CD4-positive, alpha-beta T cell treated with Interferon gamma for 1 hour (primary cell): ENCODE measurements at places on chromosomes 13 and 19.

GRCh38 chr19:48405850-48406249, 12.4 kb downstream of the GRIN2D start:
- no peak for DNase-seq

- DNase-seq: no peak
These were observed 128.7 kb downstream of the LIG4 start for GRCh38 chr13:108086678-108087077.

- no peak for DNase-seq
These were observed 2.9 kb upstream of the C19orf25 start for GRCh38 chr19:1481893-1482360.

DNA sequence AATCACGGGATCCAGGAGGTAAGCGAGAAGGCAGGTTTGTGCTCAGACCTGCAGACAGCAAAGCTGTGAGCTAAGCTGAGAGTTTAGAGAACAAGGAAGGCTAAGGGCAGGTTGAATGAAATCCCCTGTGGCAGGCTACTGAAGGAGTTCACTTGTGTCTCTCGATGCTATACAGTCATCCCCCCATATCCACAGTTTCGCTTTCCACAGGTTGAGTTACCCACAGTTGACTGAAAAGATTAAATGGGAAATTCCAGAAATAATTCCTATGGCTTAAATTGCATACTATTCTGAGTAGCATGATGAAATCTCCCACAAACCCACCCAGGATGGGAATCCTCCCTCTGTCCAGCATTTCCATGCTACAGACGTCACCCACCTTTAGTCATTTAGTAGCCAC, 49.6 kb downstream of the ABCC4 start:
- DNase-seq: no peak

DNA sequence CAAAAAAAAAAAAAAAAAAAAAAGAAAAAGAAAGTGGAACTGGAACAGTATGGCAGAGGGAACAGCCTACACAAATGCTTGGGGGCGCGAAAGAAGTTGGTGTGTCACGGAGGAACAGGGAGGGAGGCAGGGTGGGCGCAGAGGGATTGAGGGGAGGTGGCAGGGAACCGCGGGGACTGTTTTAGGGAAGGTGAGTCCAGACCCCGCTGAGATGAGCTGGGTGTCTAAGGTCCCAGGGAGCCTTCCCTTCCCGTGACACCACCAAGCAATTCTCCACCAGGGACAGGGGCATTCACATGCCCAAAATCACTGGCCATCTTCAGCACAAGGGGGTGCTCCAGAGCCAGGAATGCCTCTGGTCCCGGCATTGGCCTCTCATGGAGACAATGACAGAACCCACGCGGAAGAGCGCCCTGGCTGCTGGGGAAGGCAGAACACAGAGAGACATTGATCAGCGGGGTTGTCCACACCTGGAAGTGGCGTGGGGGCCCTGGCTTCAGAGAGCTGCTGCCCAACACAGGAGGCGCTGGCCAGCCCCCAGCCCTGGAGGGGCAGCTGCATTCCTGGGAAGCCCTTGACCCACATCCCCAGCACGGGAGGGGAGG, 6.9 kb downstream of the PEAK3 start:
- peak; percentile 66 for DNase-seq

GRCh38 chr13:110890279-110891165, 24.3 kb downstream of the ANKRD10 start:
- no peak for DNase-seq

GRCh38 chr13:59700281-59700680, 463.4 kb downstream of the DIAPH3 start:
- DNase-seq: no peak

DNA sequence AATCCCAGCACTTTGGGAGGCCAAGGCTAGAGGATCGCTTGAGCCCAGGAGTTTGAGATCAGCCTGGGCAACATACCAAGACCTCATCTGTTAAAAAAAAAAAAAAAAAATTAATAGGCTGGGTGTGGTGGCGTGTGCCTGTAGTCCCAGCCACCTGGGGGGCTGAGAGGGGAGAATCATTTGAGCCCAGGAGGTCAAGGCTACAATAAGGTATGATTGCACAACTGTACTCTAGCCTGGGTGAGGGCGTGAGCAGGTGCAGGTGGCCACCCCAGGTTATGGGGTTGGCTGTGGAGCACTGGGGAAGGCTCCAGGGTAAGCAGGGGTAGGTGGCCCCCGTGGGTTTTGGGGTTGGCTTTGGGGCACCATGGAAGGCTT, 33.9 kb downstream of the MCF2L start:
- DNase-seq: no peak

DNA sequence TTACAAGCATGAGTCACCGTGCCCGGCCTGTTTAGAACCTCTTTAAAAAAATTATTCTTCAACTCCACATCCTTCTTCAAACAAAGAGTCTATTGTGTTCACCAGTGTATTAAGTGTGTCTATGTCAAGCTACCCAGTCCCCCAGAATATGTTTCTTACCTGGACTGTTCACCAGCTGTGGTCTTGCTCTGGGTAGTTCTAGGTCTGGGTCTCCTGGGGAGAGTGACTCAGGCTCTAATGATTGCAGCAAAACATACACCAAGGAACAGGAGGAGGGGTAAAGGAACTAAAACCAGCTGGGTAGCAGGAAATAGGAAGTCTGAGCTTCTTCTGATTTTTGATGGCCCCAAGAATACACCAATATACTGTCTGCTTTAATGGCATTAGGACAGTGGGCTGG, at the start of gene FPR1:
Gene FPR1 (minus strand): TSS at position 224 of the 400 bp plus-strand sequence. CDS start 4,884 bp downstream, outside the sequence.
- peak; percentile 51 for DNase-seq

DNA sequence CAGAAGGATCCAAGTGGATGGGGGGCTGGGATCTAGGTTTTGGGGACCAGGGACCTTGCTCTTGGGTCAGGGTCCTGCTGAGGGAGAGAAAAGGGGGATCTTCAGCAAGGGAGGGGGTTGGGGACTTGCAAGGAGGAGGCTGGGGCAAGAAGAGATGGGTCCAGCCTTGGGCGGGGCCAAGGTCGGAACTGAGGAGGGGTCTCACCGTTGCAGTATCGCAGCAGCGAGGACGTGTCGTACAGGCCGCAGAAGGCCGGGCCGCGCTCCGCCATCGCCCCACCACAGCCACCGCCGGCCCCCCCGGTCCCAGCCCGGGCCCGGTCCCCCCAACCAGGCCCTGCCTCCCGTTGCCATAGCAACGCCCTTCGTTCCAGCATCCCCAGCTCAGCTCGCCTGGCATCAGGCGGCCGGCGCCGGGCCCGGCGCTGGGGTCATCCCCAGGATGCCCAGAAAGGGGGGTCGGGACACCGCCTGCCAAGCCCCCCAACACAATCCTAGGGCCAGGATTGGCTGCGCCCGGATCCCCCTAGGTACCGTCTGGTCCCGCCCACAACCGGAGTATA, 6.0 kb upstream of the EML2 start:
- no peak for DNase-seq

DNA sequence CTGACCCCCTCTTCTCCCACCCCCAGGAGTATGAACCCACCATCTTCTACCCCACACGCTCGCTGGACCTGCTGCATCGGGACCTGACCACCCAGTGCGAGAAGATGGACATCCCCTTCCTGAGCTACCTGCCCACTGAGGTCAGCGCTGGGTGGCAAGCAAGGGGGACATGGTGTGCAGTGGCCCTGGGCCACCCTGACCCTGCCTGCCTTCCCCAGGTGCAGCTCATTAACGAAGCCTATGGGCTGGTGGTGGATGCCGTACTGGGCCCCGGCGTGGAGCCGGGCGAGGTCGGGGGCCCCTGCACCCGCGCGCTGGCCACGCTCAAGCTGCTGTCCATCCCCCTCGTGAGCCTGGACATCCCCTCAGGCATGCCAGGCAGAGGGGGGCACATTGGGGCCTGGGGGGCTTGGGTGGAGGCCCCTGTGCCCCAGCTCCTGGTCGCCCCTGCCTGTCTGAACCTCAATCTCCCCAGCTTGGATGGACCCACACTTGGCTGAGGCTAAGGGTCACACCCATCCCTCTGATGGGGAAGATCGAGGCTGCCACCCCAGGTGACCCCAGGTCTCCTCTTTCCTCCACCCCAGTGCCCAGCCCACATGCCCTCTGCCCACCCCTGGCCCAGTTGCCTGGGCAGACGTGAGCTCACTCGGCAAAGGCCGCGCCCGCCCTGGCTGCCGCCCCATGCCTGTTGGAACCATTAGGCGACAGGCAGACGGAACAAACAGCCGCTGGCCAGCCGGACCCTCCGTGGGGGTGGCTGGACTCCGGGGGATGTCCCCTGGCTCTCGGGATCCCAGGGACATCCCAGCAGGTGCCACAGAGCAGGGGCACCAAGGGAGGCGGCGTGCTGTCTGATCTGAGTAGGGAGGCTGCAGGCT, 2.5 kb upstream of the CILP2 start:
- DNase-seq: no peak

GRCh38 chr13:102905905-102906771, 60.3 kb downstream of the ERCC5 start:
- no peak for DNase-seq

GRCh38 chr13:98942997-98943396, 34.9 kb downstream of the DOCK9 start:
- DNase-seq: no peak

DNA sequence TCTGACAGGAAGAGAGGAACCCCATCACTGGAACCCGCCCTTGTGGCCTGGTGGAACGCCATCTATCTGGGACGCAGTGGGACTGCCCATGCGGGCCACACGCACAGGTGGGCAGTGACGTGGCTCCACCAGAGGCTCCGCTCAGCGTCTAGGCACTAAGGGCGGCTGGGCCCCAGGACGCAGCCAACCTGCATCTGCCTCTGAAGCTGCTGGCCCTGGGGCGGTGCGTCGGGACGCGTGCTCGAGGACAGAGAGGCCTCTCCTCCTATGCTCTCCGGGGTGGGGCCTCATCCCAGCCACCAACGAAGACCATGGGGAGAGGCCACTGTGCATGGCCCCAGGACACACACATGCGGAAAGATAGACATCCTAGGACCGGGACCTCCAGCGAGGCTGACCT, 18.1 kb downstream of the IZUMO4 start:
- no peak for DNase-seq

DNA sequence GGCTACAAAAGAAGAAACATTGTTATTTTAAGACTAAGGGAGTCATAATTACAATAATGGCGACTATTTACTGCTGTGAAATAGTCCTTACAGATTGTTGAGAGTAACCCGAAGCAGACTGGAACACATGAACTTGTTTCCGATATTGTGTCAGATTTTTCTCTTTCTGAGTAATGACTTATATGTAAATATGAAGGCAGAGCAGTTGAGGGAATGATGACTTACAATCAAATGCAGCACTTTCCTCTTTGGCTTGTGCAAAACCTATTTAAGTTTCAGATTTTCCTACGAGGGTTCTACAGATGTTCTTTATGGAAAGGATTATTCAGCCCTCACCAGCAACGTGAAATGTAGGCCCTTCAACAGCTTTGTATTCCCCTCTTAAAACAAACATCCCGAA, 198.6 kb downstream of the RGCC start:
- DNase-seq: no peak

- no peak for DNase-seq
These were observed 136.8 kb downstream of the DCLK1 start for GRCh38 chr13:35994131-35994966.
